ENCODE measurements at places on chromosomes 16 and 17.

GRCh38 chr17:19004421-19005136, at the start of gene FAM83G:
FAM83G (minus strand) TSS chr17:19004764; CDS start chr17:19004041, 723 bp downstream.
- DNase-seq = peak; percentile 58

GRCh38 chr17:18344021-18344420, 19.3 kb downstream of the SHMT1 start:
- no peak for DNase-seq

DNA sequence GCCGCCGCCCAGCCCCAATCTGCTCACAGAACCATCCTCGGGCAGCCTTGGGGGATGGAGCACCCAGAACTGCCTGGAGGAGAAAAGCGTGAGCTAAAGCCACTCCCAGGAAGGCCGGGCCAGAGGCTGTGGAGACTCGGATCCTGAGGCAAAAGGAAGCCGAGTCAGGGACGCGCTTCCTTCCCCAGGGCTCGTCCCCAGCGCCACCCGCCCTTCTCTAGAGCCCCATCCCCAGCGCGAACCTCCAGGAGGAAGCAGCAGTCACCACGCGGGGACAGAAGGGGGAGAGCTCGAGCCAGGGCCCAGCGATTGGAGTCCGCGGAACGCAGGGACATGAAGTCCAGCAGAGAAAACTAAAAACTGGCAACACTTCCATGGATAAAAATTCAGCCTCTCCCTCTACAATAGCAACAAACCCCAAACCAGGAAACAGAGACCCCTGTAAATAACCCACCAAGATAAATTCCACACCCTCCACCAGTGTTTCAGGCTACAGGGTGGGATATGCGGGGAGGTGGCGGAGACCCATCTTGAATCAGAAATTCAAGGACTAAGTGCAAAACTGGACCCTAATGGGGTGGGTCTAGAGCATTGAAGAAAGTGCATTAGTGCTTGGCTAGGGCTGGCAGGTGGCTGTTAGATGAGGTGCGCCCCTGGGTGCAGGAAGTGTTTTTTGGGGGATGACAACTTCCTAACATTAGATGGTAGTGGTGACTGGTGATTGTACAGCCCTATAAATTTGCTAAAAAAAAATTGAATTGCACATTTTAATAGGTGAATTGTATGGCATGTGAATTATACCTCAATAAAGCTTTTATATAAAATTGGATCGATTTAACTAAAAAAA, 116.1 kb upstream of the METRNL start:
- DNase-seq = peak; percentile 86

DNA sequence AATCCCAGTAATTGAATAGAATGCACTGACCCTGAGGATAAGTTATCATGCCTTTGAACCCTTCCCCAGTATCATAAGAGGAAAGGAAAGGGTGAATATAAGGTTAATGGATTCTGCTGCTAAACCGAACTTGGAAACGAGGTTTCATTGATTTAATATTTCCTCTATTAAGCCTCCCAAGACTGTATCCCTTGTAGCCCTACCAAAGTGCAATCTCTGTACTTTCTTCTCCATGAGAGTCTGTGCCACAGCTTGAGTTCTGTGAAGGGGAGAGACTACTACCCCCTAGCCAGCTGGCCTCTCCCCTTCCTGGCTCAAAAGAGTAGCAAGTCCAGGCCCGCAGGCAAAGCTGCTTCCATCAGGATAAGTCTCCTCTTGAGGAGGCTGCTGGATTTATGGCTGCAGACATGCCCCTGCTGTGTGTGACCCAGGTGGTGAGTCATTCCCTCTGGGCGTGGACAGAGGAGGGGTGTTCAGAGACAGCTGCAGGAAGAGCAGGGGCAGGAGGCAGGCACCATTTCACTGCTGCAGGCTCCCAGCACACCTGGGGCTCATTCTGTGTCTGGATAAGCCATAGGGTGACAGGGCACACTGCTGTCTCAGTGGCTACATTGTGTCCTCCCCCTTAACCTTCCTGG, 58.4 kb downstream of the TOM1L2 start:
- peak; percentile 42 for DNase-seq

DNA sequence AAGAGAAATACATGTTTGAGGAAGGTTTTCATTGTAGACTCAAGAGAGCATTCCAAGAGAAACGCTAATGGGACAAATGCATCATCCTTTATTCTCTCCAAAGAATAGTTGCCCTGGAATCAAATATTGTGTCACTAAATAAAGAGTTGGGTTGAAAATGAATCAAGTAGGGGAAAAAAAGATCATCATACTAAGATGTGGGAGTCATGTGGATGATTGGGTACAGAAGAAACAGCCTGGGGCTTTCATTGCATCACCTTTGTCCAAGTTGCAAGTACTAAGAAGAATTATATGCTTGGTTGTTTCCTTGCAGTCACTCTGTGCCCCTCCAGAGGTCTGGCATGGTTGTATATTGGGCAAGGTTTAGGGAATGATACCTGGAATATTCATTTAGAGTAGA, 658.9 kb downstream of the TOX3 start:
- no peak for DNase-seq

DNA sequence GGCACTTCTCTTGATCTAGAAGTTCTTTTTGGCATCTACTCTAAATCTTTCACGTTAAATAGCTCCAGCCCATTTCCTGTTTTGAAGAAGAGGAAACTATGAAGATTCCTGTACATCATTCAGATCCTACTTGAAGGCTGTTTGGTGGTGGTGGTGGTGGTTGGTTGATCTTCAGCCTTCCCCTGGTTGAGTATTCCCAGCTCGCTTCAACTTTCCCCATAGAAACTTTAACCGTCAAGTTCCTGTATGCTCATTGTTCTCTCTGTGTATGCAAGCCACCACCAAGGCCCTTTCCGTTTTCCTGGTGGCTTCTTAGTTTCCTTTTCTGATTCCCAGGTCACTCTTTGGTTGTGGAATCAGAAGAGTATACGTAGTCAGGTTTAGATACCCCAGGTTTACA, 3.3 kb downstream of the LRRC46 start:
- DNase-seq = no peak

- no peak for DNase-seq
Measured at GRCh38 chr16:35134471-35134870, 1675.1 kb downstream of the TP53TG3F start.

- no peak for DNase-seq
Measured at GRCh38 chr17:35210741-35211140, 16.5 kb upstream of the SLC35G3 start.

GRCh38 chr17:55564081-55564480, 52.8 kb upstream of the SMIM36 start:
- DNase-seq = no peak

GRCh38 chr17:8488901-8489300, 53.2 kb downstream of the NDEL1 start:
- DNase-seq = peak; percentile 48

DNA sequence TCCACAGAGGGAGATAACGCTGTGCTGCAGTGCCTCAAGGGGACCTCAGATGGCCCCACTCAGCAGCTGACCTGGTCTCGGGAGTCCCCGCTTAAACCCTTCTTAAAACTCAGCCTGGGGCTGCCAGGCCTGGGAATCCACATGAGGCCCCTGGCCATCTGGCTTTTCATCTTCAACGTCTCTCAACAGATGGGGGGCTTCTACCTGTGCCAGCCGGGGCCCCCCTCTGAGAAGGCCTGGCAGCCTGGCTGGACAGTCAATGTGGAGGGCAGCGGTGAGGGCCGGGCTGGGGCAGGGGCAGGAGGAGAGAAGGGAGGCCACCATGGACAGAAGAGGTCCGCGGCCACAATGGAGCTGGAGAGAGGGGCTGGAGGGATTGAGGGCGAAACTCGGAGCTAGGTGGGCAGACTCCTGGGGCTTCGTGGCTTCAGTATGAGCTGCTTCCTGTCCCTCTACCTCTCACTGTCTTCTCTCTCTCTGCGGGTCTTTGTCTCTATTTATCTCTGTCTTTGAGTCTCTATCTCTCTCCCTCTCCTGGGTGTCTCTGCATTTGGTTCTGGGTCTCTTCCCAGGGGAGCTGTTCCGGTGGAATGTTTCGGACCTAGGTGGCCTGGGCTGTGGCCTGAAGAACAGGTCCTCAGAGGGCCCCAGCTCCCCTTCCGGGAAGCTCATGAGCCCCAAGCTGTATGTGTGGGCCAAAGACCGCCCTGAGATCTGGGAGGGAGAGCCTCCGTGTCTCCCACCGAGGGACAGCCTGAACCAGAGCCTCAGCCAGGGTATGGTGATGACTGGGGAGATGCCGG, 769 bp downstream of the CD19 start:
- no peak for DNase-seq

- peak; percentile 73 for DNase-seq
Measured at GRCh38 chr17:21194703-21195102, 19.3 kb downstream of the TMEM11 start.

GRCh38 chr17:48515925-48516900, 14.6 kb downstream of the HOXB1 start:
- no peak for DNase-seq

DNA sequence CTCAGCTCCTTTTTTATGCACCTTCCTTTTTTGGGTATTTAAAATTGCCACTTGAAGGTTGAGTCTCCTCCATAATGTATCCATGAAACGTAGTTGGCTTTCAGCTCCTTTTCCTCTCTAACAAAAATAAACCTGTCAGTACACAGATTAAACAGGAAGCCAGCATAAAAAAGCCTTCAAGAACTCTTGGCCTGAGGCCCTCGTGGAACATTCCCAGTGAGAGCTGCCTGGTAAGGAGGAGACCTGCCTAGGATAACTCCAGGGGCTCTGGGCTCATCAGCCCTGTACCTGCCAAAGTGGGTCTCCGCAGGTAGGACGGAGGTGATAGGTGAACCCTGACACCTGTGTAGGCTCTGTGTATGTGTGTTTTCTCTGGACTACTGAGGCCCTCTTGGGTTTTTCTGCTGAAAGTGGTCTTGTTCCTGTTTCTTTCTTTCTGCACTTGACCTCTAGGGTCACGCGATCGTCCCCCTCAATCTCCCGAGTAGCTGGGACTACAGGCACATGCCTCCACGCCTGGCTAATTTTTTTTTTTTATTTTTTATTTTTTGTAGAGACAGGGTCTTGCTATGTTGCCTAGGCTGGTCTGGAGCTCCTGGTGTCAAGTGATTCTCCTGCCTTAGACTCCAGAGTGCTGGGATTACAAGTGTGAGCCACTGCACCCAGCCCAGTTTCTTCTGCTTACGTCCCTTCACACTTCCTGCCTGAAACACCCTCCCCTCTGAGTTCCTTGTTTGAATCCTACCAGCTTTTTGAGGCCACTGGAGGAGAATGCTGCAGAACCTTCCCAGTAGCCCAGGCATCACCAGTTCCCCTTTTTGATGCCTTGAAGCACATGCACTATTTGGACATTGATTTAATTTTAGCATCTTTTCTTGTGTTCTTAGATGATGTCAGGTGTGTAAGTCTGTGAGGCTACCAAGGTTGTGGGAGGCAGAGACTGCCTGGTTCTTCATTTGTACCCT, 9.8 kb downstream of the PGS1 start:
- DNase-seq = peak; percentile 43

DNA sequence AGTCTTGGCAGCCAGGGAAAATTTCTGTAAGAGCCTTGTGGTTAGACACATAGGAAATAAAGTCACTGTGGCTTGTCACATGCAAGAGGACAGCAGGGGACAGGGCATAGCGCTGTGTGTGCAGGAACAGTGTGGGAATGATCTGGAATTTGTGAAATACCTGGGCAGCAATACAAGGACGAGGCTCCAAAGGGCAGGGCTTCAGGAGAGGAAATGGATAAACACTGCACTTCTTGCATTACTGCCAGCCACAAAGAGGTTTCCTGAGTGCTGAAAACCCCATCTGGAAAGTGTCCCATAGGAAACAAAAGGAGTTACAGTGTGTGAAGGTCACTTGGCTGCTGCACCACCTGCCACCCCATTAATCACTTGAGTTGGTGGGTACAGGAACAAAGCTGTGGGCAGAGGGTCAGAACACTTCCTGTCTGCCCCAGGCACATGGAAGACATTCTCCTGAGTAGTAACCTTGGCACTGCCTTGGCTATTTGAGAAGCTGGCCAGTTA, 12.1 kb upstream of the HP start:
- no peak for DNase-seq

- no peak for DNase-seq
Measured at GRCh38 chr17:30996486-30996885, 25.6 kb downstream of the RNF135 start.

GRCh38 chr17:83054518-83055125, 24.8 kb upstream of the METRNL start:
- DNase-seq = no peak

DNA sequence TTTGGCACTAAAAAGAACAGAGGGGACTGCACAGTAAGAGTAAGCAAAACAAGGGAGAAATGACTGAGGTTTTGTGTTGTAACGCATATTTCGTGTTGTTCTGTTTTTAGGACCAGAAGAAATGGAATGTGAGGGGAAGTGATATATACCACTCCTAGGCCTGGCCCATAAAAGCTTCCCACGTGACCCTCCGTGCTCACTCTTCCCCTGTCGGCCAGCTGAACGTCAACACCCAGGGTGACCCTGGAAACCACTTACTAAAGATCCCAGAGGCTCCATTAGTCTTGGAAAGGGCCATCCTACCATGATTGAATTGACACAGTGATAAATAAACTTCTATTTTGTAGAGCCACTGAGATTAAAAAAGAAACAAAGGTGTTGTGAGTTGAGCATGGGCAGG, 79.8 kb downstream of the HELZ start:
- peak; percentile 19 for DNase-seq

- DNase-seq = peak; percentile 6
Measured at GRCh38 chr16:88365244-88365865, 17.4 kb upstream of the ZNF469 start.

- DNase-seq = no peak
Measured at GRCh38 chr17:5210614-5211252, 19.1 kb upstream of the ZNF594 start.

- DNase-seq = no peak
Measured at GRCh38 chr16:86243123-86243473, 267.2 kb upstream of the FOXF1 start.

- no peak for DNase-seq
Measured at GRCh38 chr16:35431829-35432663, 1972.6 kb downstream of the TP53TG3F start.

DNA sequence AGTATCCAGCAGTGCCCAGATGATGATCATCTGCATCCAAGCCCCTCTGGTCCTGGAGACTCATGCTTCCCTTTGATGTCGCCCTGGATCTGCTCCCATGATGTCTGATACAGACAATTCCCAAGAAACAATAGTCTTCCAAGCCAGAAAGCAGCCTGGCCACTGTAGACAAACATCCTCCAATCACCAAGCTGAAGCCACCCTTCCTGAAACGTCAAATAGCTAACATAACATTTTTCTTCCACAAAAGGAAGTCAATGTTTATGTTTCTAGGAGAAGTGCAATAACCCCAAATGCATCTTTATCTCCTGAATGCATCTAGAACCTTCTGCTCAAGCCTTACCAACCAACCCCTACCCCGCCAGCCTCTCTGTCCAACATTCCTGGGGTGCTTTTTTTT, 1.2 kb upstream of the DPEP2 start:
- no peak for DNase-seq

GRCh38 chr17:64723781-64724180, 61.7 kb upstream of the SMURF2 start:
- no peak for DNase-seq

Measured in left ventricle myocardium inferior (tissue), 1 donor.